ENCODE measurements at places on chromosomes 4 and X.

GRCh38 chr4:157978680-157979361 lies 194.0 kb downstream of the GASK1B start:
- peak; percentile 16 for DNase-seq

DNA sequence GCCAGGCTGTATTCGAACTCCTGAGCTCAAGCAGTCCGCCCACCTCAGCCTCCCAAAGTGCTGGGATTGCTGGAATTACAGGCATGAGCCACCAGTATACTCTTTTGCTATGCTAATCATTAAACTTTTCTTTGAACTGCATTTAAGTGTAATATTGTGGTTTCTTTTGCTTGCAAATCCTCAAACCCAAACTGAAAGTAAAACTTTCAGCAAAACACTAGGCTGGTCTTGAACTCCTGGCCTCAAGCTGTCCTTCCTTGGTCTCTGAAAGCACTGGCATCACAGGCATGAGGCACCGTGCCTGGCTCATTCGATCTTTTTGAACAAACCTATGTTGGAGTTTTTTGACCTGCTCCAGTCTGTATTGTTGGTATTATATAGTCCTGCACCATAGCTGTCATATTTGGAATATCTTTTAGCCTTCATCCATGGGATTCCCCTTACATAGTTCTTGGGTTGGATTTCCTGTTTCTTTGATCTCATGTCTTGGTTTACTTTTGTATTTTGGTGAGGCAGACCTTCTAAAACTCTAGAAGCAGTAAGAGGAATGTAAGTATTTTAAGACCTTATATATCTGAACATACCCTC lies 34.1 kb downstream of the MOB1B start:
- no peak for DNase-seq

DNA sequence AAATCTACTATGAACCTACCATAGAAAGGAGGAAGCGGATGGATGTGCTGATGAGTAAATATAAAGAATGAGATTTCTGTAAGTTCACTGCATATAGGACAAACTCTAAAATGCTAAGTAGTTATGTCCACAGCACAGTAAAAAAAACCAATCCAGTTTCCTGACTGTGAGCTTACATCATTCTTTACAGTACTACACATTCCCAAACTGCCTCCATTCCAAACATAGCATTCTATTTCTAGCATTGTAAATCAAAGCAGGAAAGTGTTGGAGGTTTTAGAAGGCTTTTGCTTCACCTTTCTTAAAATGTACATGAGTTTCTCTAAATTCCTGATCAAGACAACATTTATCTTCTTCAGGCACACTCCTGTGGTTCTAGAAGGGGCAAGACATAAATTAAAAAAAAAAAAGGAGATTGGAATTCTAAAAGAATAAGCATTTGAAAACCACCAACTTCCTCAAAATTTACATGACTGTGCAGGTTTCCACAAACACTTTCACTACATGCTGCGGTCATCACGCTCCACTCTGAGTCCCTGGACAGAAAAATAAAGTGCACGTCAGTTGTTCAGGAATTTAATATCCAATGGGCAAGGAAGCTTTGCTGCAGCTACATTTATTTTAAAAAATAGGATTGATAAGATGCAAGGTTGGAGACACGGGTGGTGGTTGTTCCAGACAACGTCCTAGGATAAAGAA lies 297.6 kb upstream of the STS start:
- DNase-seq: no peak

GRCh38 chrX:136725441-136726104 lies 55.2 kb downstream of the ARHGEF6 start:
- no peak for DNase-seq

GRCh38 chr4:52838729-52839586 lies 23.2 kb upstream of the RASL11B start:
- no peak for DNase-seq

DNA sequence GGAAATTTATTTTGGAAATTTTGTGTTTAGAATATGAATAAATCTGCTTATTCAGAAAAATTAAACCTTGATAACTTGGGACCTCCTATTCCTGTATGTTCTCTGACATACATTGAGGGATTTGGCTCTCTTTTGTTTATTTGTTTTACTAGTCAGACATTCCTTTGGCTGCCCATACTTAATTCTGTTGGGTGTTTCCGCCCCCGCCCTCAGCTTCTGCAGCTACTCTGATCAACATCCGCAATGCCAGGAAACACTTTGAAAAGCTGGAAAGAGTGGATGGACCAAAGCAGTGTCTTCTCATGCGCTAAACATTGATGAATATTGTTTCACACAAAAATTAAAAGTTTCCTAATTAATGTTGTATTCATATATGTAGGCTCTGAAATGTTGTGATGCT lies 40.5 kb downstream of the RRAGB start:
- DNase-seq: no peak

- no peak for DNase-seq
Measured at GRCh38 chrX:112377481-112377880, 294.9 kb upstream of the TRPC5 start.

- DNase-seq: no peak
Measured at GRCh38 chr4:165711436-165711835, 161.6 kb upstream of the TLL1 start.

Data from D721Med (cell line).